ENCODE measurements at places on chromosomes 11 and 22.

DNA sequence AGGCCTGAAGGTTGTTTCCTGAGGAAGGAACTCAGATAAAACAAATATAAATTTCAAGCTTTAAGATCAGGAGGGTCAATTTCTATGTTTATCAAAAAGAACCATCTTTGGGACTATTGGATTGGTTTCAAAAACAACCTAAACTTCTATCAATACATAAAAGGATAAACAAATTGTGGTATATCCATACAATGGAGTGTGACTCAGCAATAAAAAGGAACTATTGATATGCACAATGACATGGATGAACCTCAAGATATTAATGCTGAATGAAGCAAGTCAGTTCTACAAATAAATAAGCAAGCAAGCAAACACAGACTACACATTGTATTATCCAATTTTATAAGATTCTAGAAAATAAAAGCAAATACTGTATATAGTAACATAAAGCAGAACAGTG, 11.1 kb upstream of the CLPB start:
- no peak for DNase-seq

DNA sequence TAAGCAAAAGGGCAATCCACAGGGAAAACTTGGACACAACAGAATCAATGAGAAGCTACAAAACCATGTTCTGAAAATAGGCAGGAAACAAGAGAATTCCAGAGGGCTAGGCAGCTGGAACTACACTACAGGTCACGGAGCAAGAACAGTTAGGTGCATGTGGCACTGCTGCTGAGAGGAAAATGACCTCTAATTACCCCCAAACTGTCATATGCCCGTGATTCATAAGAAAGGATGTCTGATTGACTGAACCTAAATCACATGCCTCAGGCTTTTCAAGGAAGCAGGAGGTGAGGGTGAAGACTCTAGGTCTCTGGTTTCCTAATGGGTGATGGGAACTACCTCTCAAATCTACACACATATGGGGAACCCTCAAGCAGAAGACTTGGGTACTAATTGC, 17.9 kb upstream of the RRAS2 start:
- no peak for DNase-seq

DNA sequence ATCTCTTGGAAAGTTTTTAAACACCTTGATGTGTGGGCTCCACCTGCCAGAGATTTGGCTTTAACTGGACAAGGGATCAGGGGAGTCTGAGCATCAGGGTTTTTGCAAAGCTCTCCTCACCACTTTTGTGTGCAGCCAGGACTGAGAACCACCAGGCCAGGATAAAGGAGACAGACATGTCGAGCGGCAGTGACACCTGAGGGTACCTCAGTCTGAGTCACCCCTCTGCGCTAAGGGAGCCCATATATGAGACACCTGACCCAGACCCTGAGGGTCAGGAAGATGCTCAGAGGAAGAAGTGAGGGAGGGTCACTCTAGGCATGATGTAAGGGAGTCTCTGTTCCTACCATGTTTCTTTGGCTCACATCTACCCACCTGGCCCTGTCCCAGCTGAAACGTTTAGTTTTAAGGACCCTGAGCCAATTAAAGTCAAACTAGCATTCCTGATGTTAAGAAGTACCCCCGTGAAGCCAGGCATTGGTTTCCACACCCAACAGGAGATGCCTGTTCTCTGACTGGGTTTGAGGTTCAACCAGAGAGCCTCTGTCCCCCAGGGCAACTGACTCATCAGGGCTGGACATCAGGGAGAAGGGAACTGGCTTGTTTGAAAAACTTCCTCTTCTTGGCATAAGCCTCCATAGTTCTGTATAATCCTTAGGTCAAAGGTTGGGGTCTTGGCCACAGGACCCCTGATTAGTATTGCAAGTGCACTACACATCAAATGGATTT, 72.4 kb upstream of the BIRC3 start:
- DNase-seq = no peak

DNA sequence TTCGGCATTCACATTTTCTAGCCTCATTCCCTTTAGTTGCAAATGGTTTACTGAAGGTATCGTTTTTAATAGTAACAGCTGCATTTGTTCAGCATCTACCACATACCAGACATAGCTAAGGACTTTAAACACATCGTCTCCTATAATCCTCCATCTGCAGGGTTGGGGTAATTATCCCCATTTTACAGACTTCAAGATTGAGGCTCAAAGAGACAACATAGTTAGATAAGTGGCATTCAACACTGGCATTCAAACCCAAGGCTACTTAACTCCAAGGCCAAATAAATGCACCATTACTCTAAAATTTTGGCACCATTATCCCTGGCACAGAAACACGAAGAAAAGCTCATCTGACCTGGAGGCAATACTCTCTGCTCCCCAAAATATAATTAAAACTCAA, 28.5 kb downstream of the SMCO4 start:
- DNase-seq = no peak

DNA sequence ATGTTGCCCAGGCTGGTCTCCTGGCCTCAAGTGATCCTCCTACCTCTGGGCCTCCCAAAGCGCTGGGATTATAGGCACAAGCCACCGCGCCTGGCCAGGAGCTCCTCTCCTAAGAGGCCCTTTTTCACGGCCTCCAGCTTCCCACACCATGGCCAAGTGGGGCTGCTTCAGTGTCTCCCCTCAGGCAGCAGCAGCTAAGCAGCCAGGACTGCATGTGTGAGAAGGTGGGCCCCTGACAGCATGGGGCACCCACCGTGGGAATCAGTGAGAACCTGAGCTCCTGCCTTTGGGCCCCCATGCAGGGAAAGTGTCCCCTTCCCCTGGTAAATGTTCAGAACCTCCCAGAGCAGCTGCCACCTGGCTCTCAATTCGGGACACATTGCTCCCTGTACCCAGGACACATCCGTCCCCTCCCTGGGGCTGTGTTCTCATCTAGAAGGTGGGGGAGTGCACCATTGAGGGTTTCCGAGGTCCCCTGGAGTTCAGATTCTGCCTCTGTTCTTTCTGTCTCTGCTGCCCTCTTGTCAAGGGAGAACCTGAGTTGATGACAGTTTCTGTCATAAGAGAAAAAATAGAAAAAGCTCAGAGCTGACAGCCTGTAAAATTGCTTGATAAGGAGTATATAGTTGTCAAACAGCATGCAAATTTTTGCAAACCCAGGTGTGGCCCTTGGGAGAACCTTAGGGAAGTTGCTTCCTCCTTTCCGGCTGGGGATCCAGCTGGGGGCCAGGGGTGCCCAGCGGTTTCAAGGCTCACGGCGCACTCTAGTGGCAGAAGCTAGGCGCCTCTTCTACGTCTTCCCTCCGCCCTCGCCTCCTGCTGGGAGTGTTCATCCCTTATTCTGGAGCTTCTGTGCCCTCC, 29.7 kb downstream of the FAM83F start:
- no peak for DNase-seq

DNA sequence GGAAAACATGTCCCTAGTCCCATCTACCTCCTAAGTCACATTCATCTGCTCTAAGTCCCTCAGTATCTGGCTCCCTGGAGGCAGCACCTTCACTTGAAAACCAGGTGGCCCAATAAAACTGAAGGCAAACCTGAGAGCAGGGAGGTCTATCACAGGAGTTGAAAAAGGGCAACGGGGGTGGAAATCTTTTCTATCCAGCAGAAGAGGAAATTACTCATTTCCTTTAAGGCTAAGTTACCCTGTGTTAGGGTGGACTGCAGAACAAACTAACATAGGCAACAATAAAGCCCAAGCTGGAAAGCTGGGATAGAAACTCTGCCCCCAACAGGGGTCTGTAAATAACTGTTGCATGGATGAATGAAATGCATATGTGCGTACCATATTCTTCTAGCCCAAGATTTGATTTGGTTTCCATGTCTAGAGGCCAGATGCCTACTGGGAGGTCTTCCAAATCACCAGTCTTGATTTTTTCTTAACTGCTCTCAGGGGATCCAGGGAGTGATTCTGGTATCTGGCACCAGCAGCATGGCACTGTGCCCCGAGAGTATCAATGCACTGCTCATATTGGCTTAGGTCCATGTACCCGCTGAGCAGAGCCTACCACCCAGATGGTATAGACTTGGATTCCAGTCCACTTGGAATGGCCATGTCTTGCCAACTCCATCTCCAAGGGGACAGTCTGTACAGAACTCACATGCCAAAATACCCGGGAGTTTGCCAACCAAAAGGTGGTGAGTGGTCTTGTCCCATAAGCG, 350.0 kb upstream of the NCAM1 start:
- no peak for DNase-seq

DNA sequence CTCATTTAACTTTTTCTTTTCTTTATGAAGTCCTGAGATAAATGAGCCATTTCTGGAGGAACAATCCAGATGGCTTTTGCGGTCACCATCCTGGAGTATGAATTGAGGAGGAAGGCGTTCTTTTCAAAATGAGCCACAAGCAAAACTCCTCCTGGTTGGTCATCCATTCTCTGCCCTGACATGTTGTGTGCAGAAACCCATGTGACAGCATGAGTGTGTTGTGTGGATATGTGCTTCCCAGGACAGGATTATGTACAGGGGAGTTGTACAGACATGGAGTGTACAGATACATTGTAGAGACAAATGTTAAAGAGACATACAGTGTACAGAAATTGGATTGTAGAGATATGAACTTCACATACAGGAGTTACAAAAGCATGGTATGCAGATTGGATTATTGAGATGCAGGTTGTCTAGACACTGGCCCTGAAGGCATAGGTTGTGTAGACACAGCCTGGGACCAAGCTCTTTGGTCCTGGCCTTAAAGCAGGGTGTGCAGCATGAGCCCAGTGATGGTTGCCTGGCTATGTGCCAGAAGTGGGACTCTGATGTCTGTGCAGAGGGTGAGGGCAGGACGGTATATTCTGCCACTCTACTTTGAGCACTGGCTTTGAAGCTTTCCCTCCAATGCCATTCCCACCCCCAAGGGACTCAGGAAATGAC, 178.5 kb upstream of the ZBED5 start:
- no peak for DNase-seq

All from stimulated activated CD4-positive, alpha-beta T cell treated with anti-CD3 and anti-CD28 coated beads, Interleukin-1b, Interleukin-23, amount 100 ng/mL, for 1 hour (primary cell).